ENCODE measurements at places on chromosomes 4 and X. TPM values are rescaled to one million over a fixed set of nuclear protein-coding genes. Genes with fewer than 3 reads are reported as not detected.

DNA sequence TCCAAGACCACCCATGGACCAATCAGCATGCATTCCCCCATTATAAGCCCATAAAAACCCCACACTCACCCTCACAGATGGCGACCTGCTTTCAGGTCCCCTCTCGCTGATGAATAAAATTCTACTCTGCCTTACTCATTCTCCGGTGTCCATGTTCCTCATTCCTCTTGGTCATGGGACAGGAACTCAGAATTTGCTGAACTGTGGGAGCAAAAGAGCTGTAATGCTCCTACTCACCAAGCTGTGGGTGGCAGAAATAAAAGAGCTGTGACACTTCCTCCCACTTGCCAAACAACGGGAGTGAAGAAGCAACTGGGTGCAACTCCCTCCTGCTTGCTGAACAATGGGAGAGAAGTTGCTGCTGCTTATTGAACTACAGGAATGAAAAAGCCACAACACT lies 168.5 kb upstream of the PCDH18 start:
- no peak for DNase-seq

GRCh38 chrX:28586981-28587551 lies at the start of gene IL1RAPL1:
TSS of gene IL1RAPL1 (plus strand) at chrX:28587446.
- no peak for DNase-seq

- DNase-seq: no peak
Observed at GRCh38 chrX:149453030-149453429, 52.1 kb downstream of the IDS start.

DNA sequence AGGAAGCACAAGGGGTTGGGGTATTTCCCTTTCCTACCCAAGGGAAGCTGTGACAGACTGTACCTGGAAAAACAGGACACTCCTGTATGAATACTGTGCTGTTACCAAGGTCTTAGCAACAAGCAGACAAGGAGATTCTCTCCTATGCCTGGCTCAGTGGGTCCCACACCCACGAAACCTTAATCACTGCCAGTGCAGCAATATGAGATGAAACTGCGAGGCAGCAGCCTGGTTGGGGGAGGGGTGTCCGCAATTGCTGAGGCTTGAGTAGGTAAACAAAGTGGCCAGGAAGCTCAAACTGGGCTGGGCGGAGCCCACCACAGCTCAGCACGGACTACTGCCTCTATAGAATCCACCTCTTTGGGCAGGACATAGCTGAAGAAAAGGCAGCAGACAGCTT lies 197.7 kb downstream of the INPP4B start:
- no peak for DNase-seq

- no peak for DNase-seq
Observed at GRCh38 chr4:184955636-184956035, 62.7 kb upstream of the HELT start.

DNA sequence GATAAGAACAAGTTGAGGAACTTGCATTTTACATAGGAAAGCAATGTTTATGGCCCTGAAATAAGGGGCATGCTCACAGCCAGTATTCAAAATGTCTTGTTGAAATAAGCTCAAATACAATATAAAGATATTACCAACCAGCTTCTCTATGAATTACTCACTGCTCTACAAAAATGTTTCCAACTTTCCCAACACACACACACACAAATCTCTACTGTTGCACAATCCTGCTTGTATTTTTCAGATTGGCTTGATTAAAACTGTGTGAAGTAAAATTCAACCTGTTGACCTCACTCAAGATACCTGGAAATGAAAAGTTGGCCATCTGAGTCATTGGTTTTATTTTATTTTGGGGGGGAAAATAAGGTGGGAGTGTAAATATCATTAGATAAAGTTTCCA lies 128.6 kb downstream of the CHIC2 start:
- DNase-seq: no peak

- DNase-seq: peak; percentile 79
Observed at GRCh38 chr4:40840985-40841571, 91.3 kb downstream of the NSUN7 start.

ADGRG4 gene
- not detected for total RNA-seq

SPOCK3 gene
- not detected for total RNA-seq

IL2RG gene
- 447 TPM for total RNA-seq

FANCB gene
- total RNA-seq: 14.7 TPM

GRCh38 chr4:34039766-34040165 lies 2204.5 kb downstream of the ARAP2 start:
- DNase-seq: no peak

DNA sequence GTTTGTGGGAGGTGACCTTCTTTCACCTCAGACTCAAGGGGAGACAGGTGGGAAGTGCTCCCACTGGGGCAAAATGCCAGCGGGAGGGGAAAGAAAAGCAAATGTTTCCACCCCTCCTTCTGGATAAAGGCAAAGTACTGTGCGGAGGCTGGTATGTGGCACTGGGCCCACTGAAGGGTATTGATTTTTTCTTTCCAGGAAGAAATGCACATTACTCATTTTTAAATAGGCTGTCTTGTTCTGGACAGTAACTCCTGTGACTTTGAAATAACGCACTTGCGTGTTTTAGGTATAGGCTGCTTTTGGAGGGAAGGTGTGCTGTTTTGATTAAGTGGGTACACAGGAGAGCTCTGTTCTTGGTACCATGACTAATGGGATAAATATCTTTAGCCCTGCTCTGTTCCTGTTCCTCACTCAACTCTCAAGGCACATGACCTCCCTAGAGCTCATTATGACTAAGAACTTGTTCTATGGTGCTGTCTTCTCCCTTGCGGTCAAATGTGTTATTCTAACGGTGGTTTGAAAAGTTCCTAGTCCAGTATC lies 40.7 kb upstream of the MBTPS2 start:
- DNase-seq: no peak

HSFX2 gene
- 0.35 TPM for total RNA-seq

- DNase-seq: no peak
Observed at GRCh38 chrX:137413190-137413589, 152.7 kb upstream of the ZIC3 start.

LRRC66 gene
- total RNA-seq: 0.27 TPM

GRCh38 chrX:9301836-9302235 lies 163.0 kb upstream of the TBL1X start:
- DNase-seq: no peak

CLDN22 gene
- total RNA-seq: not detected

PDGFRA gene
- not detected for total RNA-seq

- DNase-seq: no peak
Observed at GRCh38 chr4:71923070-71923469, 108.7 kb upstream of the NPFFR2 start.

MAGEA2B gene
- total RNA-seq: not detected

PRICKLE3 gene
- 13.7 TPM for total RNA-seq

FAM149A gene
- total RNA-seq: 0.71 TPM

- DNase-seq: no peak
Observed at GRCh38 chrX:9234315-9234714, 200.4 kb upstream of the FAM9B start.

DNA sequence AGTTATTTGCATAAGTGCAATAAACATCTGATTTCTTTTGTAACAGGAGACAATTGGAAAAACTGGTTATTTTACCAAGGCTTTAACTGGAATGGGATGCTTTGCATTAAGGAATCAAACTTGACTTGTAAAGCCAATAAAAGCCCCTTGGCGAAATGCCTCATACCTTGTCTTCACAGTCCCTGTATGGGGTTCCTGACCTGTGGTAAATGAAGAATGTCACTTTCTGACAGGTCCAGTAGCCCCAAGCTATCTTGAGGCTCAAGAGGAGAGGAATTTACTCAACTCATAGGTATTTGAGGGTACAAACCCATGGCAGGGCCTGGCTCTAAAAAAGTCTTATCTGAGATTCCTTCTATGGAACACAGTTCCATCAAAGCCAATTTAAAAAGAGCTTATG lies 78.0 kb downstream of the ACOX3 start:
- DNase-seq: no peak

HPGDS gene
- total RNA-seq: not detected

HNRNPDL gene
- 320 TPM for total RNA-seq

ITIH6 gene
- total RNA-seq: not detected

DNA sequence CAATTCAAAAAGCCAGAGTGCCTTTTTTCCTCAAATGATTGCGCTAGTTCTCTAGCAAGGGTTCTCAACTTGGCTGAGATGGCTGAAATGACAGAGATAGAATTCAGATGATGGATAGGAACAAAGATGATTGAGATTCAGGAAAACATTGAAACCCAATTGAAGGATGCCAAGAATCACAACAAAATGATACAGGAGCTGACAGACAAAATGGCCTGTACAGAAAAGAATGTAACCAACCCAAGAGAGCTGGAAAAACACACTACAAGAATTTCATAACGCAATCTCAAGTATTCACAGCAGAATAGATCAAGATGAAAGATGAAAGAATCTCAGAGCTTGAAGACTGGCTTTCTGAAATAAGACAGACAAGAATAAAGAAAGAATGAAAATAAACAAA lies 51.7 kb upstream of the MMAA start:
- no peak for DNase-seq

DNA sequence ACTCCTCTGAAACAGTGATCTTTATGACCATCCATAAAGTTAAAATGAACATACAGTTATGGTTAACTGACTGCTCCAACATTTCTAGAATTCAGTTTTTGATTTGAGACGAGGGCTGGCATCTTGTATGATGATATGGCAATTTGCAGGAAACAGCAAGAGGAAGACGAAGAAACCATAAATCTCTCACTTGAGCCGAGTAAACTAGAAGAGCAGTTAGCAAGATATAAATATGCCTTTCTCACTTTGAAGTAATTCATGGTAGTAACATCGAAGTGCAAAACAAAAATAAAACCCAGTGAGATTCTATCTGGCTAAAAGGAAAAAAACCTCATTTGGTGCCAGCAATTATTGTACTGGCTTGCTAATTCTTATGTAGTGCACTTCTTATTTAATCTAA lies 139.0 kb upstream of the SPRY1 start:
- no peak for DNase-seq

DNA sequence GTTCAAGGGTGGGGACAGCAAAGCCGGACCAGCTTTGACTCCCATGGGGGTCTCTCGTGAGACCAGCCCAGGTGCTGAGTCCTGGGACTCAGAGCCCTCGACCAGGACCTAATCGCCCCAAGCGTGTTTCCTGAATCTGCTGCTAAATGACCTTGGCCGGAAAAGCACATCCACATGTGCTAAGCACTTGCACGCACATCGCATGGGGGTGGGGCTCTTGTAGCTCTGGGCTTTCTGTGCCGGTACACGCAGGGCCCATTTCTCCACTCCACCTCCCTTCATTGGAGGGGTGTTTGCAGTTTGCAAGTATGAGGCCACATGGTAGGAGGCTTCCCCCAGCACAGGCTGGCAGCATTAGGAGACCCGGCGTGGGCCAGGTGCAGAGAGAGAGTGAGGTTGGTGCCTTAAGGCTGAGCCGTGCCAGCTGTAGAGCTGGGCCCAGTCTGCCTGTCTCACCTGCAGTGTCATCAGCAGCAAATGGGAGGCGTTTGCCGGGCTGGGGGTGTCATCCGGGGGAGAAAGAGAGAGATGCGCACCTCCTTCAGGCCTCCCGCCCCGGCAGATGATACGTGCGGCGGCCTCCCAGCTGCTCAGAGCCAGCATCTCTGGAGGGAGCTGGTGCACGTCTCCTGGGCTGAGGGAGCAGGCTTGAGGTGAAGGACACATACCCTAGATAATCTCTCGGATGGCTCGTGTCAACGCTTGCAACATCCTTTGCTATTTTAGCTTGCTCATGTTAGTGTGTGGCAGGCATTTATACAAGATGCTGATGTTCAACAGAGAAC lies 45.2 kb upstream of the CLCN4 start:
- no peak for DNase-seq

DNA sequence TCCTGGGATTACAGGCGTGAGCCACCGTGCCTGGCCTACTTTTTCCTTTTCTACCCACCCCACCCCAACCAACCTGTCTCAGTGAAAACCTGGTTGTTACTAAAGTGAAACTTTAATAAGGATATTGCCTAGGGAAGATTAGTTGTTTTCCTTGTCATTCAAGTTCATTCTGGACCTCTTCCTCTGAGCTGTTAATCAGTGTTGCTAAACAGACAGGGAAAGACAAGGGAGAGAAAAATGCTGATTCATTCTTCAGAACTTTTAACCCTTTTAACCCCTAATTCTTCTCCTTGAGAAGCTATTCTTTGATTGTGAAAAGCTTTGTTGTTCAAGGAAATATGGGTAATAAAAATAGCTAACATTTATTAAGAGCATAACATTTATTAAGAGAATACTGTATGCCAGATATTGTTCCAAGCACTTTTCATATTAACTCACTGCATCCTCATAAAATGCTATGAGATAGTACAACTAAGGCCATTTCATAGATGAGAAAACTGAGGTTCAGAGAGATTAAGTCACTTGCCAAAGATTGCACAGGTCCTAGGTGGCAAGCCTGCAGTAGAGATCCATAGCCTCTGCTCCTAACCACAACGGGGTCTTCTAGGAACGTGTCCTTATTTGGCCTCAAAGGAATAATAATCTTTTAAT lies 34.8 kb downstream of the OSTC start:
- no peak for DNase-seq

DNA sequence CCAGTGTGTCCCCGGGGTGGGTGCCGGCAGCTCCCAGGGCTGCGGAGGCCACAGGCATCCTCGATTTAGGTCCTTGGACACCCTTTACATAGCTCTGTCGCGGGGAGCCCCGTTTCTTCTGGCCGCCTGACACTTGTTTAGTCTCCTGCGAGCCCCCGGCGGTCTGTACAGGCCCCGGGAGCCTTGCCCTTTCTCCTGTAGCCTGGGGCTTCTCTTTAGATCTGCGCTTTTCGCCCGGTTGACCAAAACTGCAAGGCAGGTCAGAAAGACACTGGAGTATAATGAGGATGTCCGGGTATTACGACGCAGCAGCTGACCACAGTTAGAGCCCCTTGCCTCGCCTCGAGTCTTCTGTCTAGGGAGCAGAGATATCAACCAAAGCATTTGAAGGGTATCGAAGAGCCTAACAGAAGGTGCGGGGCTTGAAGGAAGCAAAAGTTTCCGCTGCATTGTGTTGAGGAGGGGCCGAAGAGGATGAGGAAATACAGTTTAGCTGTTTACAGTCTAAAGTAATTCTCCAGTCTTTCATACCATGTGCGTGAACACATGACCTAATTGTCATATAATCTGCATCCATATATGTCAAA lies 479 bp downstream of the BRCC3 start:
- peak; percentile 9 for DNase-seq

NWD2 gene
- not detected for total RNA-seq

- no peak for DNase-seq
Observed at GRCh38 chr4:173934933-173935620, 348.4 kb downstream of the FBXO8 start.

GRCh38 chr4:146087856-146088255 lies 87.7 kb upstream of the LSM6 start:
- no peak for DNase-seq

- DNase-seq: no peak
Observed at GRCh38 chr4:183147196-183147595, 48.1 kb downstream of the WWC2 start.

PARM1 gene
- total RNA-seq: not detected

SERTM2 gene
- total RNA-seq: not detected

ADAMTS3 gene
- not detected for total RNA-seq
